Amniotic epithelial cell (primary cell): ENCODE measurements at places on chromosomes 1 and 21.

GRCh38 chr1:63592536-63593302 lies 492 bp upstream of the PGM1 start:
- DNase-seq = no peak

DNA sequence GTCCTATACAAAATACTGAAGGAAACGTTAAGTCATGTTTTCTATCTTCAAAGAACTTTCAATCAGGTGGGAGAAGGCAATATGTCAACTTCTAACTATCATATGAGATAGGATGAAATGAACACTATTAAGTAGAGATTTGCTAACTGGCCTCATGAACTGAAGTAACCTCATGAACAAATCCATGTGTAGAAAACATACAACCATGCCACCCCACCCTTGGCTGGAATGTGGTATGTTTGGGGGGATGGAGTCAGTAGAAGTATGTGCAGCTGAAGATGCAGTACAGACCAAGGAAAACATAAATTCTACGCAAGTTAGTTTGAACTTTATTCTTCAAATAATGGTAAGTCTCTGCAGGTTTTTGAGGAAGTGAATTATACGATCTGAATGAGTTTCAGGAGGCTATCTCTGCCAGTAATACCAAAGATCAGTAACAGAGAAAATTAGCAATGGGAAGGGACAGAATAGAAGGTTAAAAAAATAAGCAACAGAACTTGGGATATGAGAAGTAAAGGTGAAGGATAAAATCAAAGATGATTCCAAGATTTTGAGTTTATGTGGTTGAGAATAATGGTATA lies 4.5 kb downstream of the TRMT1L start:
- DNase-seq = peak; percentile 17

DNA sequence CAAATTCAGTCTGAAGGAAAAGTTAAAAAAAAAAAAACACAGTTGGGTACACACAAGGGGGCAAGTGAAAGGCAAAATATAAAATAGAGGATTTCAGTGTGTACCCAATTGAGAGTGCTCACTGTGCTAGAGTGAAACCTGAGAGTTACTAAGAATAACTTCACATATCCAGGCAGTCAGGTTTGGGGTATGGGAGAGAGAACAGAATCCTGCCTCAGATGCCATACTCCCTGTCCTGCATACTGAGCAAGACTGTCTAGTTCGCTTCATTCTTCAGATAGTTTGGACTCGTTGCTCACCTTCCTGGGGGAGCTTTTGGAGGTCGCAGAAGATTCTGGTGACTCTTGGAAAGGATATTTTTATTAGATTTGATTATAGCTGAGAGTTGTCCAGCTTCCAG lies 20.4 kb downstream of the CEP85 start:
- no peak for DNase-seq

DNA sequence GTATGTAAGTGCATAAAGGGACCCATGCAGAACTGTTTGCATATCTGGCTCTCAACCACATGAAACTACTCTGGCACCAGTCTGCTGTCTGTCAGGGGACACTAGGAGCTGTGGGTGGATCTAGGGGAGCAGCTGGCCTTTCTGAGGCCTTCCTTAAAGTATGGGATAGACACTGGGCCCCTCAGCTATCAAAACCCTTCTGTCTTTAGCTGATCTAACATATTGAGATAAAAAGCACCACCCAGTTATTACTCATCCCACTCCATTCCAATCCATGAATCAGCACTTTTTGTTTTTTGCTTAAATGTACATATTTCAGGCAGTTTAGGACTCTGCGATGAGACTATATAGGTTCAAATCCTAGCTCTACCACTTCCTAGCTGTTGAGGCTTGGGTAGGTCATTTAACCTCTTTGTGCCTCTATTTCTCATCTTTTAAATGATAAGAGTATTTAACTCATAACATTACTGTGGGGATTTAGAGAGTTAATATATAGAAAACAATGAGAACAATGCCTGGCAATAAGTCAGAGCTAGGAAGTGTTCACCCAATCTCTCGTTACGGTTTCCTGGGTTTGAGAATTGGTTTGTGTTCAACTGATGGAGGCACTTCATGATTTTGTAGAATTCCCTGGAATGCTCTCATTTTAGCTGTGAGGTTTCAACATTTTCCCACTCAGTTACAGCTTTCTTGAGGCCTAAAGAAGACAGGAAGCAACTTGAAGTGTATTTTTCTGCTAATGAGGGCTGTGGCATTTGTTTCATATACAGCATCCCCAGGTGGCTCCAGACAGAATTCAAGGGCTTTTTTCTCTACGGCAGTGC lies 68.9 kb downstream of the LRIG2 start:
- peak; percentile 62 for DNase-seq

DNA sequence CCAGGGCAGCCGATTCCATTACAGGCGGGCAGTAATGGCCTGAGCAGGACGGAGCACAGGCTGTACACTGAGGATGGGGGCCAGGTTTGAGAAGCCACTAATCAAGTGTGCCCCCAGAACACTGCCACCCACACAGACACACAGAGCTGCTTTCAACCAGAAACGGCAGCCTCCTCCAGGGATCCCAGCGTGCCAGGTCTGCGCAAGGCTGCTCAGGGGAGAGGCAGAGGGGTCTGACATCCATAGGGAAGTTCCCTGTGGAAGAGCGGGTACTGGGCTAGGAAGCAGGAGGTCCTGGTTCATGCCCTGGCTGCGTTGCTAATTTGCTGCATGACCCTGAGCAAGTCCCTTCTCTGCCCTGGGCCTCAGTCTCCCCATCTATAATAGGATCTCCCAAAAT lies 26.1 kb upstream of the ALDH4A1 start:
- DNase-seq = no peak

DNA sequence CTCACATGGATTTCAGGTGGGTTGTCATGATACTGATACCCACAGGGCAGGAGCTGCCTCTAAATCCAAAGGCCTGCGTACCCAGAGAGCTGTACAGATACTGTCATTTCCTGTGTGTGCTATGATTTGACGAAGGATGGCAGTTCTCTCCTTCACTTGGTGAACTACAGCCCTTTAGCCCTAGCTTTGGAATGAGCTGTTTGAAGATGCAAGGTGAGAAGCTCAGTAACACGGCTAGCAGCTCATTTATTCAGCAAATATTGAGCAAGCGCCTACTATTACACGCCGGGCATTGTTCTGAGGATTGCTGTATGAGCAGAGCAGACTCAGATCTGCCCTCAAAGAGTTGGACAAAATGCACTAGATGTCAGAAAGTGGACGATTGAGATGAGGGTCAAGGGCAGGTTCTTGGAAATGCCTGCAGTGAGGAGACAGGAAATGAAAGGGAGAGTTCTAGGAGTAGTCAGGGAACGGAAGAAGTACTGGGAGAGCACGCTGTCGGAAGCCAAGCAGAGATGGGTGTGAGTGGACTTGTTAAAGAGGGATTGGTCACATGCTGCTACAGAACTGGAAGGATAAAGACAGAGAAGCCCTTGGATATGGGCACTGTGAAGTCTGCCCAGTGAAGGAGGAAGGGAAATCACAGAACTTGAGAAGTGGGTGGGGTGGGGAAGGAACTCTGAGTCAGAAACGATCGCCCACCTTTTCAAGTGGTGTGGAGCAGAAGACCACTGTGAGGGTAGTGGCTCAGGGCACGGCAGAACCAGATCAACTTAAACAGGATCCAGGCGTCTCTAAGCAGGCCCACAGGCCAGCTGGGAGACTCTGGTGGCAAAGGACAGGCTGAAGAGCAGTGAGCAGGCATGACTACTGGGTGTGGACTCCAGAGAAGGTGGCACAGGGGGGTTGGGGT lies 7.1 kb downstream of the PTGFRN start:
- no peak for DNase-seq

- no peak for DNase-seq
Observed at GRCh38 chr21:29386803-29387202, 88.1 kb downstream of the BACH1 start.

DNA sequence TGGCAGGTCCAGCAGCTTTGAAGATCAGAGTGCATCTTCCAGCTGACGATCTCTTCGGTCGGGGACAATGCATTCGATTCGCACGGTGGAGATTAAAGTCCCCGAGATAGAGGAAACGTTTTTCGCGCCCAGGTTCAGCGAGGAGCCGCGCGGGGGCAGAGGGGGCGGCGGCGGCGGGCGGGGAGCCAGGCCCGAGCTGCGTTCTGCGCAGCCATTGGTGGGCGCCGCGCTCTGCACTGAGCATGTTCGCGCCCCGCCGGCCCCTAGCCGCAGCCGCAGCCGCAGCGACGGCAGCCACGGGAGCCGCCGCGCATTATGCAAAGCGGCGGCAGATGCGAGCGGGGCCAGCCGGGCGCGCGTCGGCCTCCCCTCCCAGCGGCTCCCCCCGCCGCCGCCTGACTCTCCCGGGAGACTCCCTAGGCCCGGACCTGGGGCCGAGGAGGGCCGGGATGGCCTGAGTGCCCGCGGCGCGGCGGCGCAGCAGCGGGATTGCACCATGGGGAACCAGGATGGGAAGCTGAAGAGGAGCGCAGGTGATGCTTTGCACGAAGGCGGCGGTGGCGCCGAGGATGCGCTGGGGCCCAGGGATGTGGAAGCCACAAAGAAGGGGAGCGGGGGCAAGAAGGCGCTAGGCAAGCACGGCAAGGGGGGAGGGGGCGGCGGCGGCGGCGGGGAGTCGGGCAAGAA lies at the start of gene FMN2:
TSS of gene FMN2 (plus strand) at position 270 of the 687 bp plus-strand sequence. CDS start at position 497, 227 bp downstream.
- no peak for DNase-seq

DNA sequence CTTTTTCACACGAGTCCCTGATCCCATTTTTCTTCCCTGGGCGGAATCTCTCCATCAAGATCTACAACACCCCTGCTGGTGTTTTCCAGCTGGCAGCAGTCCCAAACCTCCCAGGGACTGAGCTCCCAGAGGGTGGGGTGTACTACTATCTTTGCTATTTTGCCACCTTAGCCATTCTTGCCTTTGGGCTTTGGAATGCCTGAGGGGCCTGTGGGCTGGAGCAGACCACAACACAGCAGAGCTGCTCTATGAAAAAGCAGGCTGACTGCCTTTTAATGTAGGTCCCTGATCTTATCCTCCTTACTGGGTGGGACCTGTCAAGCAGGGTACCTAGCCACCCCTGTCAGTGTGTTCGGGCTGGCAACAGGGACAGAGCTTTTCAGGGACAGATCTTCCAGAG lies 91.9 kb downstream of the KCNT2 start:
- DNase-seq = no peak

DNA sequence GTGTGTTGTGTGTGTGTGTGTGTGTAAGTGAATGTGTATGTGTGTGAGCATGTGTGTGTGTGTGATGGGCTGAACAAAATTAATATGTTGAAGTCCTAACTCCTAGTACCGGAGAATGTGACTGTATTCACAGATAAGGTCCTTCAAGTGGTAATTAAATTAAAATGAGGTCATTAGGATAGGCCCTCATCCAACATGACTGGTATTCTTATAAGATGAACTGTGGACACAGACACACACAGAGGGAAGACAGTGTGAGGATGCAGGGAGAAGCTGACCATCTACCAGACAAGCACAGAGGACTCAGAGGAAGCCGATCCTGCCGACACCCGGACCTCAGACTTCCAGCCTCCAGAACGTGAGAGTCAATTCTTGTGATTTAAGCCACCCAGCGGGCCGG lies 91.2 kb upstream of the PGBD5 start:
- no peak for DNase-seq

DNA sequence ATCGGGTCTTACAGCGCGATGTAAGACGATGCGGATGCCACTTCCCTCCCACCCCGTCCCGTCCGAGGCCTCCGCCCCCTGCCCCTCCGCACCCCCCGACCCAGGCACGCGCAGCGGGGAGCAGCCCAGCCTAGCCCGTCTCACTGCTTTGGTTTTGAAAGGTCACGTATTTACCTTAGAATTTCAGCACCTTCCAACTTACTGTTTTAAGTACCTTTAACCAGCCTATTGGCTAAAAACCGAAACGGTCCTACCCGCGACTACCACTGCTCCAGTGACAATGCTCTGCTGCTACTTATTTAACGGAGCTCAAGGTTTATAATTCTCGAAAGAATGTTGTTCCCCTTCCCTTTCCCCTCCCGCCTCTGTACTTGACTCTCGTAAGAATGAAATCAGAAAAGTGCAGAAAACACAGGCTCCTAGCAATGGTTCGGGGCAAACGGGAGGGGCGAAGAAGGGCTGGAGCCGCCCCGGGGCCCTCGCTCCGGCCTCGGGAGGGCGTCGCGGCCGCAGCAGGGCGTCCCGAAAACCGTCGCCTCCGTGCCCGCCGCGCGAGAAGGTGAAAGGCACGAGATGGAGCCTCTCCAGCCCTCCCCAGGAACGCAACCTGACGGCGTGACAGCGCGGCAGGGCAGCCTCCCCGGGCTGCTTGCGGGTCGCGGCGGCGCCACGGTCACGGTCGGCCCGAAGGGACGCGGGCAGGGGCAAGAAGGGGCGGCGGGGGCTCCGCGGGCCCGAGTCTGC lies 667 bp downstream of the TMEM50B start:
- peak; percentile 9 for DNase-seq

DNA sequence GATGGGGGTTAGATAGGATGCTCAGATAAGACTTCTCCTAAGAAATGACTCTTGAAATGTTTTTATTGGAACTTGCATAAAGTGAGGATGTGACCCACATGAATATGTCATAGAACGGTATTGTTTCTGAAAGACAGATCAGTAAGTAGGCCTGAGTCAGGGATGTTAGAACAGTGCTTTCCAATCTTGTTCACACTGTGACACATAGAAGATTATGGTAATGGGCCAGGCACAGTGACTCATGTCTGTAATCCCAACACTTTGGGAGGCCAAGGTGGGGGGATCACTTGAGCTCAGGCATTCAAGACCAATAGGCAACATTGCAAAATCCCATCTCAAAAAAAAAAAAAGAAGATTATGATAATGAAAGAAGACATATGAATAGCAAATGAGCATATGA lies 32.9 kb downstream of the FMO4 start:
- DNase-seq = peak; percentile 10

- no peak for DNase-seq
Observed at GRCh38 chr21:29677326-29677725, 262.5 kb downstream of the GRIK1 start.

- DNase-seq = no peak
Observed at GRCh38 chr1:185409763-185410528, 92.9 kb upstream of the IVNS1ABP start.

DNA sequence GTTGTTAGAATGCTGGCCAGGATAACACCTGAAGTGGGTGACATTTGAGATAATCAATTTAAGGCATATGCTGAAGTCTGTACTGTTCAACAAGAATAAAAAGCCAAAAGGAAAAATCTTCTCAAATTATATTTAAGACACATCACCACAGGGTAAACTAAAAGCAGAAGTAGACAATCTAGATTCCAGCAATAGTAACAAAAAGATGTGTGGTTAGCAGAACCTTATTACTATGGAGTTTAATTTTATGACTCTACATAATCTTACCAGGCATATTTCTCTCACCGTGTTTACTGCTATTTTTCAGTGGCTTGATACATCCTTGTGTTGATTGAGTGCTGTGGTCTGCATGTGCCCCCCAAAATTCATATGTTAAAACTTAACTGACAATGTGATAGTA lies 300.4 kb upstream of the ZP4 start:
- DNase-seq = no peak

GRCh38 chr1:190320952-190321351 lies 156.7 kb downstream of the BRINP3 start:
- peak; percentile 70 for DNase-seq

GRCh38 chr1:227268943-227269342 lies 49.3 kb downstream of the CDC42BPA start:
- peak; percentile 18 for DNase-seq

GRCh38 chr1:218659911-218660677 lies 315.0 kb downstream of the TGFB2 start:
- peak; percentile 25 for DNase-seq

- no peak for DNase-seq
Observed at GRCh38 chr1:243712941-243713340, 137.1 kb downstream of the AKT3 start.

GRCh38 chr1:77948841-77949424 lies 29.9 kb downstream of the FUBP1 start:
- peak; percentile 41 for DNase-seq
